ENCODE measurements at places on chromosomes 7 and 10.
A peak's percentile ranks its signal among the peaks of the same experiment; 100 is the strongest.

DNA sequence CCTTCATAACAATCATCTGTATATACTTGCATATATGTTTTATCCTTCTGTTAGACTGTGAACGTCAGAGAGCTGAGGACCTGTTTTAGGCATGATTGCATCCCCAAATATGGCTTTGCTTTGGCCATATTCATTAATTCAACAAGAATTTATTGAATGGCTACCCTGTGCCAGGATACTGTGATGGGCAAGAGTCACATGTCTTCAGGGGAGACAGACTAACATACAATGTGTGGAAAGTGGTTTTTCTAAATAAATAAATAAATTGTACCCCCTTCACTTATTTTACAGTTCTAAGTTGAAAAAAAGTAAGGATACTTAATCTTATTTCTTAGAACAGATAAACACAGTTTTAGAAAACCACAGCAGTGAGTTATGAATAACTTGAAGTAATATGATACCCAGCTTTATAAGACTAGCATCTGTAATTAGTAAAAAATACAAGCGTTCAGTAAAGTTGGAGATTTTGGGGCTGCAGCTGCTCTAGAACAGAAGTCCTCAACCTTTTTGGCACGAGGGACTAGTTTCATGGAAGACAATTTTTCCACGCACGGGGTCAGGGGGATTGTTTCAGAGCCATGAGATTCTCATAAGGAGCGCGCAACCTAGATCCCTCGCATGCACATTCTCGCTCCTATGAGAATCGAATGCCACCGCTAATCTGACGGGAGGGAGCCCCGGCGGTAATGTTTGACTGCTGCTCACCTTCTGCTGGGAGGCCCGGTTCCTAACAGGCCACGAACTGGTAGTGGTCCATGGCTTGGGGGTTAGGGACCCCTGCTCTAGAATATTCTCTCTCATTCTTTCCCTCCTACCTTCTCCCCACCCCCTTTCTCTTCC, 89.4 kb upstream of the MTPN start:
- no peak for DNase-seq

GRCh38 chr7:147525325-147525724, 1065.2 kb upstream of the C7orf33 start:
- DNase-seq: no peak

GRCh38 chr10:18822156-18822555, 162.9 kb downstream of the ARL5B start:
- DNase-seq: peak; percentile 26

- DNase-seq: peak; percentile 18
Measured at GRCh38 chr10:116287906-116288501, 15.0 kb upstream of the GFRA1 start.

GRCh38 chr7:83321011-83321410, 158.3 kb upstream of the PCLO start:
- no peak for DNase-seq

All from urothelium cell line (cell line).